ENCODE measurements at places on chromosomes 6 and 20.

- no peak for DNase-seq
Observed at GRCh38 chr20:59469267-59470252, 134.8 kb upstream of the PHACTR3 start.

GRCh38 chr20:63025534-63026331, 19.0 kb upstream of the BHLHE23 start:
- DNase-seq, result no peak

- DNase-seq, result no peak
Observed at GRCh38 chr6:167840526-167841179, 13.9 kb downstream of the AFDN start.

DNA sequence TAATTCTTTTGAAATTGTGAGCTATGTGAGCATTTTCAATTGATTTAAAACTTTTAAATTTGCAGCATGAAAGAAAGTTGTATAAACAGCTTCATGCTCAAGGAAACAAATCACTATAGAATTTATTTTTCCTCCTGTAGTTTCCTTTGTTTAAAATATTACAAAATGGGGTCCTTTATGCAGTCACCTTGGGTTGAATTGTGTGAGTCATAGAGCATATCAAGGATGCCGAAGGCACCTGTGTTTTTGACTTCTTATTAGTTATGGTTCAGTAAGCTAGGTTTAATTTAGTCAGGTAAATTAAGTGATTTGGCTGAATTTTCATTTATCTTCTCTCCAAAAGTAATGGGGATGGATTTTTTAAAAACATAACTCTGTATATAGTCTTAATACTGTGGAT, 96.8 kb downstream of the BCKDHB start:
- DNase-seq, result no peak

- DNase-seq, result no peak
Observed at GRCh38 chr20:56940466-56940865, 311.4 kb downstream of the TFAP2C start.

GRCh38 chr6:102485480-102485879, 1092.0 kb downstream of the GRIK2 start:
- no peak for DNase-seq

DNA sequence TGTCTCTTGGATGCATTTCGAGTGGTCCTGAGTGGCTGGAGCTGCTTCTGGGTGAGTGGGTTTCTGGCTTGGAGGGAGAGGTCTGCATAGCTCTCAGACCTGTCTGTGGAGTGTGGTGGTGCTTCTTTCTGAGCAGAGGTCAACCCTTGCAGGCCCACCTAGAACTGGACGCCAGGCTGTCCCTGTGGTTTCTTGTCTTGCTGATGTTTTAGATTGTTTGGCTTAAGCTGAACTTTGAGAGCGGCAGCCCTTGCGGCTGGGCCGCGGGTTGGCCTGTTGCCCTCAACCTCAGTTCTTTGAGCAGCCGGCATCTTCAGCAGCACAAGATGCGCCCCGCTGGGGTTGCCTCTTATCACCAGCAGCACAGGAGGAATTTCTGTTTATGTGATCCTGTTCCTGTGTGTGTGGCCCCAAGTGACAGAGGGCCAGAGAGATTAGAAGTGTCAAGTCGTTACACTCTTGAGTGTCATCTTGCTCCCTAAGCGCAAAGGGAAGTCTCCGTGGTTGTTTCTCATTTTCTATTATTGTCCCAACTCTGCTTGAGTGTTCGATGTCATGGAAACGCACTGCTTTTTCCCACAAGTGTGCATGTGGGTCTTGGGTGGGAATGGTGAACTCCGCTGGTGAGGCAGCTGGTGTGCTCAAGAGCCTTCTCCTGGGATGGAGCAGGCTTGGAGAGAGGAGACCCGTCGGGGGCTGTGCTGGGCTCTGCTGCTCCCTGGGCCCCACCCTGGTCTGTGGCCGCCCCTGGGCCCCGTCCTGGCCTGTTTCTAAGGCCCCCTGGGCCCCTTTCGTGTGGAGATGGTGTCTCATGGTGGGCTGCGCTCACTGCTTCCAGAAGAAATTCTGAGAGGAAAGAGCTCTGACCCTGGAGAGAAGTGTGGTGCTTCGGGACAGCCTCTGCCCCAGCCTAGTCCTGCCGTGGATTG, 20.1 kb upstream of the SLC22A1 start:
- DNase-seq, result no peak

GRCh38 chr6:3297006-3297405, 38.3 kb downstream of the PSMG4 start:
- no peak for DNase-seq

DNA sequence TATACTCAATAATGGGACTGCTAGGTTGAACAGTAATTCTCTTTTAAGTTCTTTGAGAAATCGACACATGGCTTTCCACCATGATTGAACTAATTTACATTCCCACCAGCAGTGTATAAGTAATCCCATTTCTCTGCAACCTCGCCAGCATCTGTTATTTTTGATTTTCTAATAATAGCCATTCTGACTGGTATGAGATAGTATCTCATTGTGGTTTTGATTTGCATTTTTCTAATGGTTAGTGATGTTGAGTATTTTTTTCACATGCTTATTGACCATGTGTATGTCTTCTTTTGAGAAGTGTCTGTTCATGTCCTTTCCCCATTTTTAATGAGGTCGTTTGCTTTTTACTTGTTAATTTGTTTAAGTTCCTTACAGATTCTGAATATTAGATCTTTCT, 66.5 kb downstream of the STK4 start:
- no peak for DNase-seq

DNA sequence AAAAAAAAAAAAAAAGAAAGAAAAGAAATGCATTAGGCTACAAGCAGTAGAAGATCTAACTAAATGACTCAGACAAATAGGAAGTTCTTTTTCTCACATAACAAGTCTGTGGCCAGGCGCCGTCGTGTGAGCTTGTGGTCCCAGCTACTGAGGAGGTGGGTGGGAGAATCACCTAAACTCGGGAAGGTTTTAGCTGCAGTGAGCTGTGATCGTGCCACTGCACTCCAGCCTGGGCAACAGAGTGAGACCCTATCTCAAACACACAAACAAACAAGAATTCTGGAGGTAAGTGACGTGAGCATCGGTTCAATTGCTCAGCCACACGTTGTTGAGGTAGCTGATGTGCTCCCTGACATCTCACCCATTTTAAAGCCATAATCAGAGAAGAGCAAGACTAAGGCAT, 37.9 kb upstream of the SLC23A2 start:
- no peak for DNase-seq

GRCh38 chr6:128079021-128079420, 178.2 kb upstream of the THEMIS start:
- no peak for DNase-seq

GRCh38 chr6:71334768-71335167, 46.2 kb downstream of the OGFRL1 start:
- DNase-seq, result no peak

GRCh38 chr6:43970913-43971775, 156.1 kb downstream of the MRPL14 start:
- peak; percentile 65 for DNase-seq

DNA sequence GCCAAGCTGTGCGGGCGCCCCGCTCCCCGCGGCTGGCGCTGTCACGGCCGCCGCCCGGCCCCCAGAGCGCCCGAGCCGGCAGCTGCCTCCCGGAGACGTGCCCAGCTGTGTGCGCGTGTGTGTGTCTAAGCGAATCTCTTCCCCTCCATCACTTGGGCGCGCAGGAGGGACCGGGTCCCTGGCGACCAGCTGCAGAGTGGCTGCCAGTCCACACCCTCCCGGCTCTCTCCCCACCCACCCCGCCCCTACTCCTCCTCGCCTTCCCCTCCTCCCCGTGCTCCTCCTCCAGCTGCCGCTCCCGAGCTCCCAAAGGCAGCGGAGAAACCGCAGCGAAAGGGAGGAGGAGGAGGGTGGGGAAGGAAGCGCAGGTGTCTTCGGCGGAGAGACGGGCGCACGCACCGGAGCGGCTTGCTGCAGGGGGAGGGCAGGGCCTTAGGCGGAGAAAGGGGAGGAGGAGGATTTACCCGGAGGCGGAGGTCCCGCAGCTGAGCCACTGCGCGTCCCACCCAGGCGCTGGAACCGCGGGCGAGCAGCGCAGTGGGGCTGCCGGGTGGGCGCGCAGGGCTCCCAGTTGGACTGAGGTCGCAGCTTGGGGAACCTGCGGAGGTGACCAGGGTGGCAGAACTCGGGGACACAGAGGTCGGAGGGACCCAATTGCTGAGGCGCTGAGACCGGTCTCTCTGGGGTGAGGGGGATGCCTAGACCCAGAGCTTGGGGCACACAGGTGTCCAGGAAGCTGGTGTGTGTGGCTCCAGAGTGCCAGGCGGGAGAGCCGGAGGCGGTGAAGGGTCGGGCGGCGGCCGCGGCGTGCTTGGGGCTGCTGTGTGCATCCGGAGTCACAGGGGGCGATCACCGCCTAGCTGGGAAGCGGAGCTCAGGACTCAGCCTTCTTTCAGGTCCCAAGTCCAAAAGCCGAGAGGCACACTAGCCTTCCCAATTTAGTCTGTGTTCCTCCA, at the start of gene HS3ST5:
HS3ST5 (minus strand) TSS at position 198 of the 956 bp plus-strand sequence. CDS start 280,178 bp downstream, outside the sequence.
- no peak for DNase-seq

- no peak for DNase-seq
Observed at GRCh38 chr20:35515949-35516645, 13.4 kb downstream of the C20orf173 start.

DNA sequence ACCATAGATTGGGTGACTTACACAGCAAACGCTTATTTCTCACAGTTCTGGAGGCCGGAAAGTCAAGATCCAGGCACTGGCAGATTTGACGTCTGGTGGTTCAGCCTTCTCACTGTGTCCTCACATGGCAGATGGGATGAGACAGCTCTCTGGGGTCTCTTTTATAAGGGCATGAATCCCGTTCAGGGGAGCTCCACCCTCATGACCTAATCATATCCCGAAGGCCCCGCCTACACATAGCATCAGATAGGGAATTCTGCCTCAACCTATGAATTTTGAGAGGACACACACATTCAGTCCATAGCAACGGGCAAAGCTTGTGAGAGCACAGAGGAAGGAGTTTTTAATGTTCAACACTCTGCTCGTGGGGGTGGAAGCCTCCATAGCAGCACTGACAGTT, 27.5 kb downstream of the DAAM2 start:
- no peak for DNase-seq

DNA sequence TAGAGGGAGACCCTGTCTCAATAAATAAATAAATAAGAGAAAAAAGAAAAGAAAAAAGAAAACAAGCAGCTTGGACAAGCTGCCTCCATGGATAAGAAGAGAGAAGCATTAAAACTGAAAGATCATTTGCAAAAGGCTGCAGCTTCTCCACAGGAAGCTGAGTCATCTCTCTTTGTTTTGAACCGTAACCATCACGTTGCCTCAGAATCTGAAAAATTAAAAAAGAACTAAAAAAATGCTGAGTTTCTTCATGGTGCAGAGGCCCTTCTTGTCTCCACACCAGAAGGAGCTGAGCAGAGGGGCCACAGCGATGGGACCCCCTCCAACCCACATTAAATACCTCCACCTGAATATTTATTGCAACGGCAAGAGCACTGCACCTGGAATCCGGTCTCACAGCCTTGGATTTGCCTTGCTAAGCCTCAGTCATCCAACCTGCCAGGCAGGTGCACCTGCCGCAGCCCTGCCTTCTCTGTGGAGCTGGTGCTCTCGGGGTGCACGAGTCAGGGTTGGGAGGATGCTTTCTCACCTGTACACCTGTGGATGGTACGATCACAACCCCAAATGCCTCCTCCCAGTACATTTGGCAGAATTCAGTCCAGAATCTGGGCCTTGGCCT, 28.1 kb downstream of the TOX2 start:
- DNase-seq, result no peak

DNA sequence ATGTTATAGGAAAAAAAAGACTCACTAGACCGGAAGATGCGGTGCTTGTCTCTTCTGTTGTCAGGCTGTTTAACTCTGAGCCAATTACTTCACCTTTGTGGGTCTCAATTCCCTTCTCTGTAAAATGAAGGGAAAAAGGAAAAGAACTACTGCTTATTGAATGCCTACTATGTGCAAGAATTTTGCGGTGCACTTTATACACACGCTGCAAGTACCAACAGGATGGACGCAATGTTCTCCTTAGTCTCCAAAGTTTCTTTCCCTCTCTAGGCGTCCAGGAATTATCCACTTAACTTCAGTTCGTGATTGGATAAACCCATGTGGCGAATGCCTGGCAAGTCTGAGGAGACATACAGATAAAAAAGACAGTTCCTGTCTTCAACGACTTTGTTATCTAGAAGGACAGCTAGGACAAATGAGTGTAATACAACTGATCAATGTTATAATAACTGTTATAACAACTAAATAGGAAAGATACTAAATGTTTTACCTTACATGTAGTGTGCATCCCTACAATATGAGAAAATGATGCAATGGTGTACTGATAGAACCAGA, 69.0 kb upstream of the JARID2 start:
- DNase-seq, result no peak

GRCh38 chr6:1941534-1941933, 303.9 kb downstream of the GMDS start:
- no peak for DNase-seq

DNA sequence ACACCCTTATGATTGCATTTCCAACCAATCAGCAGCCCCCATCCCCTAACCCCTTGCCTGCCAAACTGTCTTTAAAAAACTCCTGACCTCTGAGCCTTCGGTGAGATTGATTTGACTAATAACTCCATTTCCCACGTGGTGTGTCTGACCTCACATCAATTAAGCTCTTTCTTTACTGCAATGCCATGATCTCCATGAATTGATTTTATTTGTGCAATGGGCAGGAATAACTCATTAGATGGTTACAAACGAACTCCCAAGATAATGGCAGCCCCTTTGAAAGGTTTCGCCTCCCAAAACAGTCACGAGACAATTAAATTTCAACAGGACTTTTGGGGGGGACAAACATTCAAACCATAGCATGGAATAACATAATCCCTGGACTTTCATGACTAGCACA, 161.2 kb downstream of the DOK5 start:
- DNase-seq, result no peak

DNA sequence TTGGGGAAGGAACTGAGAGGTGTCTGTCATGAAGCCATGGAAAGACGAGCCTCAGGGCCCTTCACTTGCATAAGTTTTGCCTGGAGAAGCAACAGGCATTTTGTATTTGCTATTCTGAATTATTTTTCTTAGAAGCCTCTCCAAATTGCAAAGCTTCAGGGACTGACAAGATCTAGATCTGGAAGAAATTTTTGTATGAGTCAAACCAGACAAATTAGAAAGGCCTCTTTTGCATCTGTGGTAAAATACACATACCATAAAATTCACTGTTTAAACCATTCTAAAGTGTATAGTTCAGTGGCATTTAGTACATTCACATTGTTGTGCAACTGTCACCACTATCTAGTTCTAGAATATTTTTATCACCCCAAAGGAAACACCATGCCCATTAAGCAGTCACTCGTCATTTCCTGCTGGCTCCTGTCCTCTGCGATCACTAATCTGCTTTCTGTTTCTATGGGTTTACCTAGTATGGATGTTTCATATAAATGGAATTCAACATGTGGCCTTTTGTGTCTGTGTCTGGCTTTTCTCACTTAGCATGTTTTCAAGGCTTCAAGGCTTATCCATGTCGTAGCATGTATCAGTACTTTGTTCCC, 269.1 kb downstream of the PHF3 start:
- no peak for DNase-seq

GRCh38 chr6:128886706-128887105, 3.8 kb downstream of the LAMA2 start:
- DNase-seq, result no peak

GRCh38 chr6:137222381-137222780, 3.2 kb upstream of the IFNGR1 start:
- no peak for DNase-seq

- no peak for DNase-seq
Observed at GRCh38 chr6:106614592-106615257, 14.6 kb downstream of the RTN4IP1 start.

GRCh38 chr6:69863766-69864165, 2.6 kb upstream of the COL19A1 start:
- no peak for DNase-seq

GRCh38 chr6:116615937-116616736, at the start of gene RSPH4A:
Gene RSPH4A (plus strand): TSS chr6:116616479. CDS start chr6:116616624, 145 bp downstream.
- DNase-seq, result peak; percentile 92
